ENCODE measurements at places on chromosomes 11 and 22.

- no peak for DNase-seq
Measured at GRCh38 chr11:83510530-83511460, 224.6 kb upstream of the CCDC90B start.

GRCh38 chr11:624705-625635 lies at the start of gene CDHR5:
Gene CDHR5 (minus strand): TSS chr11:624955. CDS start chr11:624902, 53 bp downstream.
- DNase-seq = no peak

- DNase-seq = no peak
Measured at GRCh38 chr11:10407055-10407454, 48.0 kb upstream of the AMPD3 start.

GRCh38 chr22:47816863-47817210 lies 1054.4 kb downstream of the TBC1D22A start:
- no peak for DNase-seq
